ENCODE measurements at places on chromosomes 13 and 19.

DNA sequence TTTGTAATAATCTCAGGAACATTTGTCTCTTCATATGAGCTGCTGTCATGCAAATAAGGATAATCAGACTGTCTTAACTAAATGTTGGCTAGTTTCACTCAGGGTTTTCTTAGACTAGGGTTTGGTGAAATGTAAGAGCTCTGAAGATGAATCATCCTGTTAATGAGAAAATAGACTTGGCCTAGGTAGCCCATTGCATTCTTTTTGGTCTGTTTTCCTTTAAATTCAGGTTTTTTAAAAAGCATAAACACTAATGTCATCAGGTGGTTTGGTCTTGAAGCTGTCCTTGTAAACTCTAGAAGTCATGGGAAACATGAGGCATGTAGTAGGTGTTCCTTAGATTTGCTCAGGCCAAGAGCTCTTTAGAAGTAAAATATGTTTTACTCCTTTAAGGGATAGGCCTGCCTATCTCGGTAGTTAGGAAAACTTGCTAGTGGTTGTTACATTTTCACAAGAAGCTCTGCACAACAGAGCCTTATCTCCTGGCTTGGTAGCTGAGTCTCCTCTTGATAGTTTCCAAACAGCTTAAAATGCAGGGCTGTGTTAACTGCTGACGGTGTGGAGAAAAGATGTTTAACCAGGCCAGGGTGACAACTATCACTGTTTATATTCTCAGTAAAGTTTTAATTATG, 62.0 kb upstream of the C1QTNF9B start:
- DNase-seq, result no peak

- no peak for DNase-seq
Measured at GRCh38 chr13:33307843-33308242, 22.3 kb upstream of the STARD13 start.

DNA sequence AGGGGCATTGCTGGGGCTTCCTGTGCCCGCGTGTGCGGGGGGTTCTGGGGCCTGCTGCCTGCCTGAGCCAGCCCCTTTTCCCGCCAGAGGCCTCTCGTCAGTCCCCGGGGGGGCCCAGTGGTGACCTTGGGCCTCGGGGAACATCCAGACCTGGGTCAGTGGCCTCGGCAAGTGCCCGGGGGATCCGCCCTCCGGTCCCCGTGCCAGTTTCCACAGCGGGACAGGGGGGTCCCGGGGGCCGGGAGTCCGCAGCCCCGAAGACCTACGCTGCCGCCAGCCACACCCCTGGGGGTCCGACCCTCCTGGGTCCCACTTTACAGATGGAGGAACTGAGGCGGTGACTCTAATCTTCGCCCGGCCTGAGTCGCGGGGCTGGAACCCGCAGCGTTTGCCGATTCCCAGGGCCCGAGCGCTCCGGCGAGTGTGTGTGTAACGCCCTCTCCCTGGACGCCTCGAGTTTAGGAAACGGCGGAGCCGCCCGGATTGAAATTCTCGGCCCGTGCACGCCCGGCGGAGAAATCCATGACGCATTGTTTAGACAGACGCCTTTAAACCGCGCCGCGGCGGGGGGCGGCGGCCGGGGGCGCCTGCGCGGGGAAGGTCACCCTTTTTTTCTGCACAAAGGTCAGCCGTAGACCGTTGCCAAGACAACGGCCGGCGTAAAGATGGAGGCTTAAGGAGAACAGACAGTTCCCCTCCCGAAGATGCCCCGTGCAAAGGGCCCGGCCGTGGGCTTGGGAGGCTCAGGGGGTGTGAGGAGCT, 39.3 kb downstream of the EFNA2 start:
- DNase-seq, result no peak

- no peak for DNase-seq
Measured at GRCh38 chr13:109628251-109628699, 158.1 kb downstream of the IRS2 start.

DNA sequence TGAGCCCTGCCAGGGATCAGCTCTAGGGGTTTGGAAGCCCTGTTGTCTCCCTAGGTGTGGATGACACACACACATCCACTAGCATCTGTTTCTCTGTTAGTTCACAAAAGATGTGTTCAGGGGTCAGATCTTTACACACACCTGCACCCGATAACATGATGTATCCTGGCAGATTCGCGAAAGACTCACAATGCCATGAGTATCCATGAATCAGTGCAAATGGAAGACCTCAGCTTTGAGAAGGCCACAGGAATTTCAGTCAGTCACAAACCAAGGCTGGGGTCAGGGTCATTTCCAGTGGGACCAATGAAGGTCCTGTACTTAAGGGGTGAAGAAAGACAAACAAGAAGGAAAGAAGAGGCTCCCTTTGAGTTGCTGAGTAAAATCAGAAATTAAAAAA, 898.2 kb downstream of the UQCRFS1 start:
- no peak for DNase-seq

DNA sequence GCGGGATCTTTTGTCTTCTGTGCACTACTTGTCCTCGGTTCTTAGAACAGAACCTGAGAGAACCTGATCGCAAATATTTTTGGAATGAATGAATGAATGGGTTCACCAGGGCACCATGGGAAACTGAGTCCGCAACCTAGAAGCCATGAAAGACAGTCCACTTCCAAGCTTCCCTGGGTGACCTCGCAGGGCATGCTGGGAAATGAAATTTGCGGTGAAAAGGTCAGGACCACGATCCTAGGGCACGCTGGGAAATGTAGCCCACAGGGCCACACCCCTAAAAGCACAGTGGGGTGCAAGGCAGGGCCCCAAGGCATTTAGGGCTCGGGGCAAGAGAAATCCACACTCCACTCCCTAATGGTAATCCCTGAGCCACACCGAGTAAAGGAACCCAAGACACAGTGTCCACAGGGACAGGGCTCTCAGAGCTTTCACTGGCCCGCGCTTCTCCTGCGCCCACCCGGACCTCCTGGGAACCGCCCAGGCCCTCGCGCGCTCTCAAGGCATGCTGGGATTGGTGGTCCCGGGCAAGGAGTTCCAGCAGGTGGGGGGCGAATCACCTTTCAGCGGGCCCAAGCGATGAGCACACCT, 1.1 kb upstream of the PPP1R12C start:
- DNase-seq, result no peak

DNA sequence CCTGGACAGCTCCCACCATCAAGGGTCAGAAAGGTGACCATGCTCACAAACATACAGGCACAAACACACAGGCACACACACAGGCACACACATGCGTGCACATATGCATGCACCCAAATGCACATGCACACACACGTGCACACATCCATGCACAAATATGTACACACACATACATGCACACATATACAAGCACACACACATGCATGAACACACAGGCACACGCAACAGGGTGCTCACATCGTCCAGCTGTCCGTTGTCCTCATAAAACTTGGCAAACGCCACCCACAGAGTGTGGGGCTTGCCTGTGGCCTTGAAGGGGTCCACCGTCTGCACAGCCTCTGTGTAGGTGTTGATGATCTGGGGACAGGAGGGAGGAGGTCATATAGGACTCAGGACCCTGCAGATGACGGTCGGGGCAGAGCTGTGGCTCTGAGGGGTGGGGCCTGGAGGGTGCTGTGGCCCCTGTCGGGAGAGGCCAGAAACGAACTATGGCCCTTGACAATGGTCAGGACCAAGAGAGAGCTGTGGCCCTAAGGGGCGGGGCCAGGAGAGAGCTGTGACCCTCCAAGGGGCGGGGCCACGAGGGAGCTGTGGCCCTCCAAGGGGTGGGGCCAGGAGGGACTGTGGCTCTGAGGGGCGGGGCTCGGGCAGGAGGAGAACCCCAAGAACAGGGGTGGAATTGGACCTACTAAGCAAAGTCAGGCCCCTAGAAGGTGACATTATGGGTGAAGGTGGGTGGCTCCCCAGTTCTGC, 6.2 kb downstream of the XAB2 start:
- no peak for DNase-seq

DNA sequence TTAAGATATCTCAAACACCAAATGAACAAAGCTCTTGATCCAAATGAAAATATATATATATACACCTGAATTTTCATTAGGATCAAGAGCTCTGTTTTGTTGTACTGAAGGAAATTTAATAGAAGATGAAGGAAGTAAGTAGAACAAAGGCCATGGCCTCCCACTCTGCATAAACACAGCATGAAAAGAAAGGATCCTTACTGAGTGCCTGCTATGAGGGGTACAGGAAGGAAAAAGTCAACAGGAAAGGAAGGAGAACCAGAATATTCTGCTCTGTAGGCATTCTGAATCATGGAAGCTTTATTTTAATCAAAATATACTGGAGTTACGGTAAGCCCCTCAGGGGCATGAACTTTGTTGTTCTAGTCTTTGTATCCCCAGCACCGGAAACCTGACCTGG, 22.1 kb downstream of the TMTC4 start:
- no peak for DNase-seq

DNA sequence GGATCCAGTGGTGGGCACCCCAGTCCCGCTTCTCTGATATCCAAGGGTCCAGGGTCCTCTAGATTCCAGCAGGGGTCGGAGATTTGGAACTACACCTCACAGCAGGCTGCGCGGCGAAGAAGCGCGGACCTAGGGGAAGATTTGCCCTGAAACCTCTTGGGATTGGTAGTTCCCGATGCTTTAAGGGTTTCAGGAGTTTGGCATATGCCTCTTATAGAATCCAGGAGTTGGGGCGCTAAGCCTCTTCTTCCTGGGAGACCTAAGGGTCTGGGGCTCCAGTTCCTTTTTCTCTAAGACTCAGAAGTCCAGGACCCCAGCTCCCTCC, 349 bp downstream of the BCL2L12 start:
- DNase-seq, result no peak

DNA sequence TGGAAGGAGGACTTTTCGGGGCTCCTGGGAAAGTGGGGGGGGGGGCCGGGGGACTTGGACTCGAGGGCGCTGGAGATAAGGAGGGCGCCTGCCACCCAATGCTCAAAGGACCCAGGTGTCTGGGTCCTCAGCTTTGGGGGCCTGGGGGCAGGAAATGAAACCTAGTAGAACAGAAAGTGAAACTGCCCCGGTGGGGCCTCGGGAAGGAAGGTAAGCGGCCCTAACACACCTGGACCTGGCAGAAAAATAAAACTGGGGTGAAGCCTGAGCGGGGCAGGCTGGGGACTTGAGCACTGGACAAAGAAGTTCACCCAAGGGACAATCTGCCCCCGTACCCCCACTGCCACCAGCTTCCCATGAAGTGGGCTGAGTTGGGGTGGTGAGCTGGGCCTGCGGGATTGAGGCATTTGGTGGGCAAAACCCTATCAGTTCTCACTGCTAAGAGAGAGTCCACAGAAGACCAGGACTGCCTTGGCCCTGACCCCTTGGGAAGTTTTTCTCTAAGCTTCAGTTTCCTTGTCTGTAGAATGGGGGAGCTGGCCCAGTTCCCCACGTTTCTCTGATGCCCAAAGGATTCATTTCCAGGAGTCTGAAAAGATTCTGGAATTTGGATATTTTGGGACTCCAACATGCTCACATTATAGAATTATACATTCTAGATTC, 2.3 kb downstream of the PRKD2 start:
- DNase-seq, result no peak

- no peak for DNase-seq
Measured at GRCh38 chr13:112115403-112116091, 48.6 kb downstream of the SOX1 start.

DNA sequence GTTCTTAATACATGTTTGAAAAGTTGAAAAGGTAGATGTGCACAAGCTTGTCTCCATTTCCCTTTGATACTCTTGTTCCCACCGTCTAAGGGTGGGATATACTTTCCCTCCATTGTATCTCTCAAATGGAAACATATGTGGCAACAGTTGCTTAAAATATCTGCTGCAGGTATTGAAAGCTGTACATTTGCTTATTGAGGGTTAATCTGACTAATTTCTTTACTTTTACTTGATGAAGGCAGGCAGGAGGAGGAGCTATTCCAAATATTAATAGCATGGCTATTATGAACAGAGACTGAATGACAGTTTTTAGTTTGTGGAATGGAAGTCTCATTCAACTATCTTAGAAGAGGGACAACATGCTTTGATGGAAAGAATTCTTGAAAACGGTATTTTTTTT, 103.8 kb downstream of the SLC10A2 start:
- no peak for DNase-seq

- DNase-seq, result no peak
Measured at GRCh38 chr13:58165617-58166016, 534.1 kb downstream of the PCDH17 start.

DNA sequence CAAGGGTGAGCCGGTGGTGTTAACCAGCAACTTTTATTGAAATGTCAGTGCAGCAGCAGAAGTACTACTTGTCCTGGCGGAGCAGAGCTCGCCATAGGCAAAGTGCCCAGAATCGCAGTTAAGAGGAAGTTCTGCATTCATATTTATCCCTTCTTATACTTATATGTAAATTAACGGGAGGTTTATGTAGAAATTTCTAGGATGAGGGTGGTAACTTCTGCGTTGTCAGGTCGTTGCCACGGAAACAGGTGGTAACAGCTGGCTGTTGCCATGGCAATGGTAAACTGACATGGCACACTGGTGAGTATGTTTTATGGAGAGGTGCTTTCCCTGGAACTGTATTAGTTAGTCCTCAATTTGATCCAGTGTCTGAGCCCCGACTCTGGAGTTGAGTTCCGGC, 2494.9 kb upstream of the PCDH20 start:
- no peak for DNase-seq

Measured in suprapubic skin (tissue), 4 donors.